ENCODE measurements at places on chromosomes 4 and X.

DNA sequence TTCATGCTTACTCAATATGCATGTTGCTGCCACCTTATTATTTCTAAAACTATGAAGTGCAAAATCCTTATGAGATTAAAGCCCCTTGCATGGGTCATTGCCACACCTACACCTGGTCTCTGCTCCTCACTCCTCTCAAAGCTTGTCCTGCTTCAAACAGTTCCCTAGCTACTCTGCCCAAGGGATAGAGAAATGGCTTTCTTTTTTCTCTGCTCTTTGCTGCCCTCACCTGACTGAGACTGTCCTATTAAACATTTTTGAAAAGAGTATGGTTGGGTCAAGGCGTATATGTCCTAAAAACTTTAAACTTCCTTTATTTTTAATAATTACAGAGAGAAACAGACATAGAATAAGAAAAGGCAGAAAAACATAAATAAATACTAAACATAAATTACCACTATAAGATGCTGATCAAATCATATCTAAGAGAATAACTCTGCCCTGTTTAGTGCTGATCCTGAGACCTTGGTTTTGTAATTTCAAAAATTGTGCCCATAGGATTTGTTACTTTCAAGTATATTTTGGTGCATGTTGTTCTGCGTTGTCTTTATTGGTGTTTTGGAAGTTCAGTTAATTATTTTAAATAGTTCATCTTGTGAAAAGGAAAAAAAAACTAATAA, 704.9 kb upstream of the PABPC4L start:
- no peak for DNase-seq

DNA sequence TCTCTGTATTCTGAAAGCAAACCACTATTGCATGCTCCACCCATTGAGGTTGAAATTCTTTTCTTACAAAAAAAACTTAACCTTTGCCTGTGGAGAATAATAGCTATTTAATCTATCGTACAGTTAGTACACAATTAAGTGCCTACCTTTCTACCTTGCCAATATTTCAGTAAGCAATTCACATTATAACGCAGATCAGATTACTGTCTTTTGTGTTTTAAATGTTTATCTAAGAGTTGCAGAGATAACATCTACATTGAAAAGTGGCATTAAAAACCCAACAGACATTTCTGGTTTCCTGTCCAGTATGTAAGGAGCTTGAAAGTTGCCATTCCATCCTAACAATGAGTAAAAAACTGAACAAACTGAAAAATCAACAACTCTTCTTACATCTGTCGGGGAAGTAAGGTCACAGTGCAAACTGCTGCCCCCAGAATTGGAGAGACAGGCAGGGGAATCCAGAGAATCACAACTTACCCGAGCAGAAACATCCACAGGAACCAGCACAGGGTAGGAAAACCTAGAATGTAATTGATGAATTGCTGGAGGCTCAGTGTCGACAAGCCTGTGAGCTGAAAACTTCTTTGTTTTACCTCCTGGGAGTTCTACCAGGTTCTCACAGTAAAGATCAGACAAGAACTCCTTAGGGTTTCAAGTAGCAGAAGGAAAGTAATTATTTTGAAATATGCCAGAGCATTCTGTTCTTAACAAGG, 27.3 kb upstream of the ACSL4 start:
- no peak for DNase-seq

GRCh38 chr4:174873931-174874330, 44.2 kb upstream of the ADAM29 start:
- DNase-seq = no peak

DNA sequence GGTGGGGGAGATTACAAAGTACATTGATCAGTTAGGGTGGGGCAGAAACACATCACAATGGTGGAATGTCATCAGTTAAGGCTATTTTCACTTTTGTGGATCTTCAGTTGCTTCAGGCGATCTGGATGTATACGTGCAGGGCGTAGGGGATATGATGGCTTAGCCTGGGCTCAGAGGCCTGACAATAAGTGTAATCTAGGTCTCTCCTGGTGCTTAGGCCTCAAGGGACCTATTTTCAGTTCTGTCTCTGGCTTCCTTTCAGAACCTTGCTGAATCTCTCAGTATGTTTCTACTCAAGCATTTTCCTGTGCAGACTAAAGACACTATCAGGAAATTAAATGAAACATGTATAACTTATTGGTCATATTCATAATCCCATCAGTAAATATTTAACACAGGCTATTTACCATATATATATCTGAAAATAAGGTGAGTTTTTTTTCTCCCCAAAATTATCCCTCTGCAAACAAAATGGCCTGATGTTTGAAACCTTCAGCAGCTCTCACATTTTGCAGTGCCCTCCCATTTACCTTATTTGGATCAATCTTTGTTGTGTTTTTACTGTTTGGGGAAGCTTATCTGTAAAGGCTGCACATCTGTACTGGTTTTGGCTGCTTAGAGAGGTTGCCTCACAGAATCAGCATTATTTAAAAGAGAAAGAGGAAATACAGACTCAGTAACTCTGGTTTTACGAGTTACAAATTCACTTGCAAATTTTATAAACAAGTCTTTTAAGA, 2.3 kb upstream of the ZCCHC4 start:
- no peak for DNase-seq

GRCh38 chrX:130878350-130879341, 24.4 kb downstream of the ENOX2 start:
- no peak for DNase-seq

GRCh38 chr4:4506961-4507360, 34.9 kb downstream of the STX18 start:
- DNase-seq = no peak

GRCh38 chr4:26237916-26238315, 82.9 kb upstream of the RBPJ start:
- no peak for DNase-seq
